ENCODE measurements at places on chromosomes 5 and 9.

GRCh38 chr5:173099461-173099860 is 43.3 kb downstream of the CREBRF start:
- DNase-seq, result no peak

DNA sequence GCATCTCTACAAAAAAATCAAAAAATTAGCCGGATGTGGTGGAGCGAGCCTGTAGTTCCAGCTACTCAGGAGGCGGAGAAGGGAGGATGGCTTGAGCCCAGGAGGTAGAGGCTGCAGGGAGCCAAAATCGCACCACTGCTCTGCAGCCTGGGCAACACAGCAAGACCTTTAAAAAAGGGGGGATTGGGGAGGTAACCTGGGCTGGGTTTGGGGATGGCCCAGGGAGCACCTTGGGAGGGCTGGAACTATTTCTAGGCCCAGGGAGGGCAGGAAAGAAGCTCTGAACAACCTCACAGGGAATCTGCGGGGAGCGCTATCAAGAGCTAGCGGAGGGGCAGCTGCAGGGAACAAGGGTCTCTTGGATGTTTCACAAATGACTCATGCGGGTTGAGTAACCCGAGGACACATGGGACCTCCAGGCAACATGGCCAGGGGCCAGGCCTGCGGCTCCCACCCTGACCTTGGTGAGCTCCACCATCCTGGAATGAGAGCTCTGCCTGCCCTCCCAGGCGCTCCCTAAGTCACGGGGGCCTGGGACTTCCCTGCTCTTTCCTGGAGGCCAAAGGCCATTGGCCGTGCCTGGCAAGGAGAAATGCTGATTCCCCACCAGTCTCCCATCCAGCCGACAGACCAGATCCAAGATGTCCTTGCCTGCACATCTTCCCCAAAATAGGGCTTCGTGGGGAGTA is 23.4 kb downstream of the SARDH start:
- DNase-seq, result peak; percentile 76

GRCh38 chr5:139282197-139282557 is 11.4 kb upstream of the MATR3 start:
- no peak for DNase-seq

- DNase-seq, result no peak
These were observed 1145.3 kb downstream of the EFNA5 start for GRCh38 chr5:106525438-106525837.

DNA sequence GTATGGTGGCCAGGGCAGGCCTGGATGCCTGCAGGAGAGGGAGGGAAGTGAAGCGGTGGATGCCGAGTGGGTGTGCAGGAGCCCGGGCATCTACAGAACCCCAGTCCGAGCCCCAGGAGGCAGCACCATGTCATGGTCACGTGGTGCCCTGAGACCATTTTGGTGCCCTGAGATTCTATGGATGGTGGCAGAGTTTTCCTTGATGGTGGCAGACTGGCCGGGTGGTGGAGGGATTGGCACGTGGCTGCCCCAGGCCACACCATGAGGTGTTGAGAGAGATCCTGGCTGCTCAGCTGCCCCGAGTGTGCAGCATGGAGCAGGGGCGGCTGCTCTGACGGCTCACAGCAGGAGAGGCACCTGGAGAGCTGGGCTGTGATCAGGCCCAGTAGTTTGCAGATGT is 52.3 kb downstream of the SYK start:
- DNase-seq, result no peak

All from HuH-7 (cell line).